Bronchus fibroblast of lung (primary cell): ENCODE measurements at places on chromosomes 4 and X. TPM values are rescaled to one million over a fixed set of nuclear protein-coding genes. Genes with fewer than 3 reads are reported as not detected.

Gene TIMM17B
- 58.7 and 71.3 TPM in 2 replicates for total RNA-seq

Gene CENPVL1
- total RNA-seq, result not detected in 2 replicates

Gene RS1
- total RNA-seq, result not detected in 2 replicates

Gene NLGN3
- total RNA-seq, result 1.2 and 1.5 TPM in 2 replicates

Gene TMPRSS11F
- total RNA-seq, result not detected in 2 replicates

Gene PAGE5
- total RNA-seq, result not detected in 2 replicates

Gene MAN2B2
- total RNA-seq, result 19.5 and 23.0 TPM in 2 replicates

Gene IL21
- total RNA-seq, result not detected in 2 replicates

Gene MRPL1
- total RNA-seq, result 27.6 and 39.7 TPM in 2 replicates

Gene RHOXF1
- not detected in 2 replicates for total RNA-seq

Gene SOWAHD
- total RNA-seq, result 0.17 and 0.30 TPM in 2 replicates

Gene CCSER1
- not detected in 2 replicates for total RNA-seq

Gene VSIG4
- not detected in 2 replicates for total RNA-seq

Gene GC
- total RNA-seq, result not detected in 2 replicates

Gene GLRB
- 3.9 and 4.2 TPM in 2 replicates for total RNA-seq

Gene MAGEC2
- total RNA-seq, result not detected in 2 replicates

Gene AKAP14
- not detected in 2 replicates for total RNA-seq

Gene HSD17B13
- total RNA-seq, result under 0.01 TPM in 1 of 2 replicates, not detected in the other

Gene BMP3
- total RNA-seq, result not detected in 2 replicates

Gene SMS
- total RNA-seq, result 183 and 220 TPM in 2 replicates

Gene GRK4
- total RNA-seq, result 1.6 and 2.0 TPM in 2 replicates

Gene RENBP
- total RNA-seq, result 0.30 and 0.84 TPM in 2 replicates

Gene HSFX2
- 0.50 TPM in 1 of 2 replicates, not detected in the other for total RNA-seq

Gene TMLHE
- total RNA-seq, result 6.7 and 9.9 TPM in 2 replicates

Gene USP51
- total RNA-seq, result 0.67 and 1.0 TPM in 2 replicates

Gene GLOD5
- total RNA-seq, result not detected in 2 replicates

Gene INTU
- 1.3 and 1.6 TPM in 2 replicates for total RNA-seq

Gene PCDH18
- 70.1 and 73.0 TPM in 2 replicates for total RNA-seq

Gene GAGE1
- total RNA-seq, result not detected in 2 replicates

Gene ELF2
- 14.5 and 15.6 TPM in 2 replicates for total RNA-seq

Gene ING2
- 7.9 and 9.5 TPM in 2 replicates for total RNA-seq

Gene IL15
- total RNA-seq, result 2.0 and 2.7 TPM in 2 replicates

Gene SLC2A9
- total RNA-seq, result 0.17 and 0.89 TPM in 2 replicates

Gene CSAG1
- not detected in 2 replicates for total RNA-seq

Gene GLUD2
- 0.15 and 0.34 TPM in 2 replicates for total RNA-seq

Gene TNIP3
- 0.30 and 0.50 TPM in 2 replicates for total RNA-seq

Gene COX7B2
- not detected in 2 replicates for total RNA-seq

Gene LIN54
- 13.4 and 13.5 TPM in 2 replicates for total RNA-seq

Gene HS3ST1
- total RNA-seq, result not detected in 2 replicates

Gene GPR119
- total RNA-seq, result not detected in 2 replicates

Gene TEC
- 0.50 and 0.59 TPM in 2 replicates for total RNA-seq
